Mesothelial cell of epicardium (in vitro differentiated cells): ENCODE measurements at places on chromosomes 3 and 15. TPM values are rescaled to one million over a fixed set of nuclear protein-coding genes. Genes with fewer than 3 reads are reported as not detected.

DNA sequence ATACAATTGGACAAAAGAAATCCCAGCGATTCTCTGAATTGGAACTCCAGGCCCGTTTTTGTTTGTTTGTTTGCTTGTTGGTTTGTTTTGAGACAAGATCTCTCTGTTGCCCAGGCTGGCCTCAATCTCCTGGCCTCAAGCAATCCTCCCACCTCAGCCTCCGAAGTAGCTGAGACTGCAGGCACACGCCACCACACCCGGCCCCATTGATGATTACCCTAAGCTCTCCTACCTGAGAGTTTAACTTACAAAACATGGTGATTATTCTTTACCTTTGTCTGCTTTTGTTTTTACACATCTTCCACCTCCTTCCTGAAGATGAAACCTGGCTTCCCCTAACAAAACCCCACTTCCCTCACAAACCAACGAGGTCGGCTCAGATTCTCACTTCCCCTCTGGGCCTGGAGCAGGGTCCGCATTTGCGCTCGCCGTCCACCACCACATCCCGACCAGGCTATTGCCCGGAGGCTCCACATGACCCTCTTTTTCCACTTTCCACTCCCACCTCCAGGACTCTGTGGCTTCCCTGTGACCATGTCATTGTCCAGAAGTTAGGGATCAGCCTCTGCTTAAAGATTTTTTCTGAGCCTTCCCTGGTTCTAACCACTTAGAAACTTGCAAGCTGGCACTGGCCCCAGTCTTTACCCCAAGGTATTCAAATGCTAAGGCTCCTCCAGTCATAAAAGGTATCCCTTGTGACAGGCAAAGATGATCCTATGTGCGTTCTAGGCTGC is 14.8 kb downstream of the KLHL6 start:
- no peak for DNase-seq

DNA sequence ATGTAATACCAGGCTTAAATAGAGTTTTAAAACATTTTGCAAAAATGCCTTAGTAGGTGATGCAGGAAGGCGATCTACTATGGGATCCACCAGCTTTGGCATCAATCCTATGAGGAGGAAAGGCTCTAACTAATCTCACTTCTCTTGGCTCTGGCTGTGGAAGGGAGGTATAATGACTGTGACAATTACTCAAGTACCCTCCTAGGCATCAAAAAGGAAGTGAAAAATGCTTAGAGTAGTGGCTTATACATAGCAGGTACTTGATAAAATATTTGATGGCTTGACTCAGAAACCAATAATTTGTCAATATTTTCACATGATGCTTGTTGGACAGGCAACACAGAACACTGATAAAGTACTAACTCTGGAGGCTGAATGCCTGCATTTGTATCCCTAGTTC is 34.1 kb upstream of the SERPINI2 start:
- DNase-seq: no peak

HIGD2B gene
- not detected in 3 replicates for total RNA-seq

DNA sequence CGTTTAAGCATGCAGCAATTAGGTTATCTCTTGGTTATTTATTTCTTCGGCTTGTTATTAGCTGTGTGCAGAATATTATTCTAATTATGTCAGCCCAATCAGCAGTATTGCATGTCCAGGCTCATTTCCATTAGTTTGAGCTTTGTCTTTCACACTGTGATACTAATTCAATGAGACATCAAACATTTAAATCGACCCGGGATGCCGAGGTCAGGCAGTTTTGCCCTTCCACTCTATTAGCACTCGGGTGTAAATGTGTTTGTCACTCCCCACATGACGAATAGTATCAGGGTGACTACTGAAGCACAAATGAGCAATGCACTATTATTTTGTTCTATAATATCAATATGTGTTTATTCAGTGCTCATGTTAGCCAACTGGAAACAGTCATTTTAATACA is 170.9 kb downstream of the ANXA2 start:
- DNase-seq: no peak

CATSPER2 gene
- 6.6 to 11.2 TPM (median 7.8 TPM) in 3 replicates for total RNA-seq

NANOGP8 gene
- total RNA-seq: 0.86 to 1.2 TPM (median 0.91 TPM) in 3 replicates

DNA sequence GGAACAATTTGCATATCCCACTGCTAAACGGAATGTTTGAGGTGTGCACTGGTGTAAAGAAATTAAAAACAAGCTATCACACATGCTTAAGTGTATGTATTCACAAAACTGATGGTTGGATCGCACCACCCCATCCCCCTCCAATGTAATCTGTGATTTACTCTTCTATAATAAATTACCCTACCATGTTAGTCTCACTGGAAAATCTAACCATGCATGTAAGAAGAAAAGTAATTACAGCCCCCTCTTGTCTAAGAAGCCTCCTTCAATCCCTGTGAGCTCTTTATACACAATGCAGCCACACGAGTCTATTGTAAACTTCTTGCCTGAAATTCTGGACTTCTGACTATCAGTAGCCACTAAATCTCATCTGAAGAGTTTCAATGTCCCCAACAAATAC is 173.6 kb downstream of the ZBTB20 start:
- no peak for DNase-seq

DNA sequence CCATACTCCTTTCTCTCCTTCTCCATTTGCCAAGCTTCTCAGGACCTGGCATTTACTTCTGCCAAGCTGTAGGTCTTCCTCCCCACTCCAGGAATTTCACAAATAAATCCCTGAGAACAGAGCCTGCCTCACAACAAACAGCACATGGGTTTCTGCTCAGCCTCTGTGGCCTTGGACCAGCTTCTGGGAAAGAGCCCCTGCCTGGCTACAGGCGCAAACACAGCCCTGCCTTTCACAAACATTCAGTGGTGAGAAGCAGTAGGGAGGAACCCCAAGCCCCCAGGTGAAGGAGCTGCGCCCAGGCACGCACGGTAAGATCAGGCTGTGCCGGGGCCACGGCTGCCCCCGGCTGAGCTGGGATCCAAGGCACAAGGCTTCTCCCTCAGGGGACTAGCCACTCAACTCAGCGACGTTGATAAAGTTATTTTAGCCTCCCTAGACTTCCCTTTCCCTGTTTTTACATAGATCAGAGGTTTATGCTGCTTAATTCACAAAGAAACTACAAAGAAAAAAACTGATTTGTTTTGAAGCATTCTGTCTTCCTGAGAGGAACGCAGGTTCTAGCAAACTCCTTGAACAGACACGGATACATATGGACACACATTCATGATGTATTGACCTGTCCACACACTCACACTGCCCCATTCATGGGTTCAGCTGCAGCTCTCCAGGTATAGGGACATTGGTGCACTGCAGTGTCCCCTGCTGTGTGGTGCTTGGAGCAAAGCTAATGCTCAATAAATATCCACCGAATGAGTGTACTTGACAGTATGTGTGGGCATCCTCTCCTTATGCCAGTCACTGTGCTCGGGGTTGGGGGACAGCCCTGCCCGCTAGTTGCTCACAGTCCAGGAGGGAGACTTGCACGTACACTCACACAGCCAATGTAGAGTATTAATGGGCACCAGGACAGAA is 25.4 kb downstream of the HES1 start:
- DNase-seq: no peak

DNA sequence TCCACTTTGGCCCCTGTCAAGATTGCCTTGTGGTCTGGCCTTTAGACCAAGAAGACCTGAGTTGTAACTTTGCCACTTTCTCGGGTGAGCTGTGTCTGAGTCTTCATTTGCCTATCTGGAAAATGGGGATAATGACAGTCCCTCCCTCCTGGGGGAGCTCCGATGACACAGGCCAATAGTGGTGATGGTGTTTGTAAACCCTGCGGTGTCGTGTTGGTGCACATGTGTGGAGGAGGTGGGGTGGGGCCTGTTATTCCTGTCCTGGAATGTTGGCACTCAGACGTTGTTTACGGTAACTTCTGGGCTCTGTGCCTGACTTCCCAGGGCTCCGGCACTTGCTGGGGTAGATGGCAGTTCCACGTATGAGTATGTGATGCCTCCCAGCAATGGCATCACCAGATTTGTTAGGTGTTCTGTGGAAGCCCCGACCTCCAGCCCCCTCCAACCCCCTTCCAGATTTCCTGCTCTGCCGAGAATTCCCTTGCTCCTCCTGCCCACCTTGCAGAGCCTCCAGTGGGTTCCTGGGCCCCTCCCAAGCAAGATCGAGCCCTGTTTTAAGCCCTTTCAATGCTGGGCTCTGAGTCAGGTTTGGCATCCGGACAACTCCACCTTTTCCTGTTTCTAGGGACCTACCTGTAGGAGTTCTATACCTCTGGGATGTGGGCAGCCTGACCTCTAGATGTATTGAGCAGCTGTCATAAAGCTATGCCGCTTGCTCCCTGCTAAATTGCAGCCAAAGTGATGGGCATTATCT is 31.4 kb downstream of the HRH1 start:
- DNase-seq: no peak

GRCh38 chr3:105394177-105394576 is 27.5 kb downstream of the ALCAM start:
- DNase-seq: no peak

DNA sequence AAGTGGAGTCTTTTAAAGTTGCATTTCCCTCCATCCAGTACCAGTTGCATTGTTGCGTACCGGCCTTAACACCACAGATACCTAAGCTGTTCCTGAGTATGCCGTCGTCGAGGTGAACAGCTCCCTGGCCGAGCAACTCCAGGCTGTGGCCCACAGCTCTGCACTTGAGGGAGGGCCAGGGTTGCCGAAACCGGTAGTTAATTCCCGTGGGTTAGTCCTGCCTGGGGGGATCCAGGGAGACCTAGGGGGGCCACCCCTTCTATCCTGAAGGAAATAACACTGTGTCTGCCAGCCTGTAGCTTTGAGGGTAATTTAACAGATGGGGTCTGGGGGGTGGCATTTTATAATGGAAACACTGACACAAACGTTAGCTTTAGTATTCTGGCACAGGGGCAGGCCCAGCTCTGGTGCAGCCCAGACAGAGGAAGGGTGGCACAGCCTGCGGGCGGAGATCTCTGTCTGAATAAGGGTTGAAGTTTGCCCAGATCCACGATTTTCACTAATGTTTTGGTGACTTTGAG is 60.8 kb downstream of the RGMA start:
- DNase-seq: no peak

- DNase-seq: no peak
These were observed 224.2 kb downstream of the CNTN3 start for GRCh38 chr3:74390121-74390877.
